Eye (tissue), 1 donor: ENCODE measurements at places on chromosomes 5 and 9.

DNA sequence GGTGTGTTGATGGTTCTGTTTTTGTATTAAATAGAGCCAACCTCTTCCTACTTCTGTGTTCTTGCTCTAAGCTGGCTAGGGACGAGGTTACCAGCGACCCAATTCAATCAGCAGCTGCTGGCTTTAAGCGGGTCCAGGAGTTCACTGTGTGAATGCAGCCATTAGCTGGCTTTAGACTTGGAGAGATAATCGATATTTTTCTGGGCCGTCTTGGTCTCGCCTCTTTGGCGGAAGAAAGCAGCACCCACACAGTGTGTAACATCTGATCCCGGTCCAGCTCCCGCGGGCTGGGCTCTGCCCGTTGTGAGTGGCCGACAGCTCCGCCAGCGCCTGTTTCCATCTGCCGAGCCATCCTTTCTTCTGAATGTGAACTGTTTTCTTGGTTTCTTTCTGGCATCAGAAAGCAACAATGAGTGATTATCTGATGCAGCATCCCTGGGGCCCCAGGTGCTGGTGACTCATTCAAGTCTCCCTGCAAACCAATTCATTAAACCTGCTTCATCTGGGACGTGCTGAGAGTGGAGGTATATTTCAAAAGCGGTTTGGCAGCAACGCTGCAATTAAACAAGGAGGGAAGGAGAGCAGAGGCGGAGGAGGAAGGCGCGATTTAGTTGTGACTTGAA lies 90.8 kb upstream of the IRX4 start:
- peak; percentile 30 for DNase-seq

DNA sequence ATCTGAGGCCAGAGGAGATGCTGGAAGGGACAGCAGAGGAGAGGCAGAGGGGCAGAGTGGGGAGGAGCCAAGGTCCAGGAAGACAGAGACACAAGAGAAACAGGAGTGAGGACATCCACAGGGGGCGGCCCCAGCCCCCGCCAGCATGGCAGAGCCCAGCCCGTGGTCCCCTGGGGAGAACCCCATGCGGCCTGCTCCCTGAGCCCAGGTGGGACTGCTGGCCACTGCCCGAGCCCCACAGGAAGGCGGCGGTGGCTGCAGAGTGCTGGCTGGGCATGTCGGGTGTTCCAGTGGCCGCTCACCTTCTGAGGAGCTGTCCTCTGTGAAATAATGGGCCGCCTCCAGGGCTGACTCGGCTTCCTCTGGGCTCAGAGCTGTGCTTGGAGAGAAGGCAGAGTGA lies 8.9 kb upstream of the MRNIP start:
- DNase-seq = no peak

GRCh38 chr9:124723352-124723751 lies 47.8 kb downstream of the NR6A1 start:
- DNase-seq = no peak

DNA sequence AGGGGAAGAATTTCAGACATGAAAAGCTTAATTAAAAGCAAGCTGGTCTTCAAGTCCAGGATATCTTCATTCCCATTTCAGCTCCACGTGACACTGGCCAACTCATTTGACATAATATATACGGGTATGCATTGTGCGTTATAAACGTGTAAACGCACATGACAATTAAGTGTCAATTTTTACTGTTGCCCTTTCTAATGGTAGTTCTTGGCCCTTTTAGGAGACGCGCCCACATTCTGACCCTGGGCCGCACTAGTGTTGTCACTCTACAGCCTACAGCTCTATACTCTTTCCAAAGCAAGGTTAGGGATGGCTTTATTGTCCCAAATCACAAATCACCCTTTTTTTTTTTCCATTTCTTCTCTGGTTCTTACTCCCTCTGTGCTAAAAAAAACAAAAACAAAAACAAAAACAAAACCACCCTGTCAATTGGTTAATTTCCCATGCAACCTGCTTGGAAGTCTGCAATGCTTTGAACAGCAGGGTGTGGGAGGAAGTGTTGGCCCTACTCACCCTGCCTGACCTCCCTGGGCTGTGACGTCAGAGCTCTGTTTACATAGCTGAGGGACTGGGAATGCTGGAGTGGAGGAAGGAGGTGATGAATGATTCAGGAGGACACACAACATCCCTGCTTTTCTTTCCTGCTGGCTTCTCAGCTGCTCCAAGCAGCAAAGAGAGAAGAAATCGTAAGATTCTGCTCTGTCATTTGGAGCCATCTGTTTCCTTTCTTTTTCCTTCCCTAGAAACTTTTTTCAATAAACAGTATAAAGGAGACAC lies 19.3 kb downstream of the RFK start:
- DNase-seq = no peak

GRCh38 chr9:37936965-37937364 lies 33.0 kb upstream of the SLC25A51 start:
- DNase-seq = peak; percentile 58

DNA sequence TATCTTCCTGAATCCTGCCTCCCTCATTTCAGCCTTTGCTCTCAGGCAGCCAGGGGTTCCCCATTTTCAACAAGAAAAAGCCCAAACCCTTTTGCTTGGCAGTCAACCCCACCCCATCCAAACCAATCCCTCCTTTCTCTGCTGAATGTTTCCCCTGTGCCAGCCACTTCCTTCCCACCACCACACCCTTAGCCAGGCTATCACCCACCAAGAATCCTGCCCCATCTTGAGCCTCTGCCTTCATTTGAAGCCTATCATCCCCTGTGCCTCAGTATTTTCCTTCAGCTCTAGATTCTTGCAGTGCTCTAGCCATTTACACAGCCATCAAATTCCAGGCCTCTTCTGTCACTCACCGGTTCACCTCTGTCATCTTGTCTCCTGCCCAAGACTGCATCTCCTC lies 15.3 kb upstream of the FIBCD1 start:
- no peak for DNase-seq
